GM12878 (cell line): ENCODE measurements at places on chromosomes 16 and 17. TPM values are rescaled to one million over a fixed set of nuclear protein-coding genes. Genes with fewer than 3 reads are reported as not detected.

HBA2 gene
- 0.48 and 0.92 TPM in 2 replicates for total RNA-seq

NRN1L gene
- total RNA-seq: 0.92 TPM in 1 of 2 replicates, not detected in the other

GRCh38 chr17:29579866-29580771 is 9.3 kb downstream of the GIT1 start:
- peaks cover 11% of the 10 kb centered on the region for H3K4me1 ChIP-seq
- DNase-seq: no peak
- H3K4me3 ChIP-seq: no peak overlapping the region
- H3K27me3 ChIP-seq: no peaks in the 10 kb centered on the region

DNA sequence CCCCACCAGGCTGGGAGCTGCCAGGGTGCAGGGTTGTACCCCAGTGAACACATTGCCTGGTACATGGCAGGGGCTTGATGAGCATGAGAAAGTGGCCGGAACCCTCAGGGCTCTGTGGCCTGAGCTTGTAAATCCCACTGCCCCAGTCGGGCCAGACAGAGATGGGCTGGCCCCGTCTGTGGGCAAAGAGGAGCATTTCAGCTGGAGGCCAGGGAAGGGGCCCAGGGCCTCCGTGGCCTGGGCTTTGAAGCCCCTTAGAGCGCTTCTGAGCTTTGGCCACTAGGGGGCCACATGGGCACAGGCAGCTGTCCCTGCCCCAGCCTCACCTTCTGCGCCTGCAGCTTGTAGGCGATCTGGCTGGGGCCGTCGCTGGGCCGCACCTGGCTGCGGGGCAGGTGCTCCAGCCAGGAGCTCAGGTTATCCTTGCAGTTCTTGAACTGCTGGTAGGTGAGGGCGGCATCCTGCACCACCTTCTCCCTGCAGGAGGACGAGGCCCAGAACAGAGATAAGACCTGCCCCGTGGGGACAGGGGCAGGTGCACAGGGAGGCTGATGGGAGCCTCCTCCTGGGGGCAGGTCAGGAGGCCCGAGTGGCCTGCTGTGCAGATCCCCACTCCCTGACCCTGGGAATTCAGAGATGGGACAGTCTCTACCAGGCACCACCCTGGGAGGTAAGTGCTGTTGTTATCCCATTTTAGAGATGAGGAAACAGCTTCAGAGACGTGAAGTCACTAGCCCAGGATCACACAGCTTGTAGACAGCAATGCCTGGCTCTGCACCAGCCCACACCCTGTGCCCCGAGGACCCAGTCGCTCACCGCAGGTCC is 12.8 kb downstream of the EVPL start:
- H3K36me3 ChIP-seq: no peaks in the 10 kb centered on the region
- no peaks in the 10 kb centered on the region for H3K27me3 ChIP-seq
- no peak for DNase-seq
- no peaks in the 10 kb centered on the region for H3K4me1 ChIP-seq
- H3K4me3 ChIP-seq: no peak overlapping the region

- H3K4me1 ChIP-seq: no peaks in the 10 kb centered on the region
- H3K27me3 ChIP-seq: no peaks in the 10 kb centered on the region
Observed at GRCh38 chr17:61662741-61663140, 71.7 kb upstream of the NACA2 start.

DNA sequence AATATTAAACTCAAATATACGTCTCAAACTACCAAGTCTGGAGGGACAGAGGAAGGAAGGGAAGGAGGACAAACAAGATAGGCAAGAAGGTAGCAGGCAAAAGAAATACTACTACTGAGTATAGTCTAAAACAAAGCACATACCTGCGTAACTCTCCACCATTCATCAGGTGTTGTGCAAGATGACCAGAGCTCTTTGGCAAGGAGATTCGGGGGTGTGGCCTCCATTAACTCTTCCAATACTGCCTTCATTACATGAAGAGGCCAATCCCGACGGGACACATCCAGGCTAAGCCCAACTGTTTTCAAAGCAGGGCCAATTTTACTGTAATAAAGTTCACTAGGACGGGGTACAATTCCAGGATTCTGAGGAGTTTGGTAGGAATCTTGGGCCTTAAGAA is 38.2 kb upstream of the ARL6IP1 start:
- no peak for DNase-seq
- H3K4me3 ChIP-seq: no peak overlapping the region
- no peaks in the 10 kb centered on the region for H3K4me1 ChIP-seq
- peaks cover 42% of the 10 kb centered on the region for H3K36me3 ChIP-seq
- no peak overlapping the region for H3K27ac ChIP-seq

- H3K27ac ChIP-seq: no peak overlapping the region
- 0 out of 2 replicates have a peak, but pooled peaks cover 2% of the 10 kb centered on the region for H3K36me3 ChIP-seq
- H3K4me3 ChIP-seq: no peak overlapping the region
- H3K27me3 ChIP-seq: no peaks in the 10 kb centered on the region
- peaks cover 6% of the 10 kb centered on the region for H3K4me1 ChIP-seq
Observed at GRCh38 chr17:62067165-62068145, 2.4 kb upstream of the MED13 start.

GRCh38 chr16:56965149-56966092 is 3.7 kb downstream of the CETP start:
- no peak overlapping the region for H3K27ac ChIP-seq
- H3K27me3 ChIP-seq: no peaks in the 10 kb centered on the region
- no peak overlapping the region for H3K4me3 ChIP-seq
- peaks cover 8% of the 10 kb centered on the region for H3K4me1 ChIP-seq
- no peaks in the 10 kb centered on the region for H3K36me3 ChIP-seq

- H3K4me1 ChIP-seq: no peaks in the 10 kb centered on the region
- no peak for DNase-seq
- peaks cover 4% of the 10 kb centered on the region; the same call in 1 of the 2 replicates for H3K36me3 ChIP-seq
- no peak overlapping the region for H3K27ac ChIP-seq
- H3K27me3 ChIP-seq: no peaks in the 10 kb centered on the region
- H3K4me3 ChIP-seq: 0 out of 2 replicates have a peak overlapping the region, but pooled peaks have one; percentile 7
Observed at GRCh38 chr17:69323806-69324205, 3.1 kb downstream of the ABCA5 start.

DNA sequence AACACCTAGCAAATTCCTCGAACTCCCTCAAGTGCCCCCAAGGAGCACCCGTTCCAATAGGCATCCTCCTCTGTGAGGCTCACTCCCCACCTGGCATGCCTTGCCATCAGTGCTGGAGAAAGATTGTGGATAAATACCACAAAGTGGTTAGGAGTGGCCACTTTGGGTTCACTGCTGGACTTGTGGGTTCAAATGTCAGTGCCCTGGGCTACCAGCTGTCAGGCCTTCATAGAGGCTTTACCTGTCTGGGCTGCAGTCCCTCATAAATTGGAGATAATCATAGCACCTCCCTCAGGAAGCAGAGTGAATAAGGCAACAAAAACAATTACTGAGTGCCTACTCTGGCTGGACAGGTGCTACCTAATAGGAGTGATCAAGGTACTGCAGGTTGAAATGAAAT is 1.5 kb upstream of the SYT17 start:
- H3K4me3 ChIP-seq: no peak overlapping the region
- H3K4me1 ChIP-seq: no peaks in the 10 kb centered on the region
- no peak overlapping the region for H3K27ac ChIP-seq

GRCh38 chr17:41782142-41782541 is 4.4 kb downstream of the JUP start:
- H3K27me3 ChIP-seq: peaks cover 6% of the 10 kb centered on the region; the same call in 1 of the 2 replicates
- no peak overlapping the region for H3K4me3 ChIP-seq
- H3K36me3 ChIP-seq: no peaks in the 10 kb centered on the region

- H3K36me3 ChIP-seq: peaks cover 23% of the 10 kb centered on the region
- DNase-seq: no peak
- no peak overlapping the region for H3K27ac ChIP-seq
- H3K4me3 ChIP-seq: no peak overlapping the region
- peaks cover 17% of the 10 kb centered on the region for H3K4me1 ChIP-seq
Observed at GRCh38 chr16:16021020-16021419, 71.6 kb downstream of the ABCC1 start.
